Endothelial cell (in vitro differentiated cells): ENCODE measurements at places on chromosomes 7 and 10.
A peak's percentile ranks its signal among the peaks of the same experiment; 100 is the strongest.

GRCh38 chr10:12559578-12560178 lies 210.3 kb downstream of the CAMK1D start:
- DNase-seq = no peak

DNA sequence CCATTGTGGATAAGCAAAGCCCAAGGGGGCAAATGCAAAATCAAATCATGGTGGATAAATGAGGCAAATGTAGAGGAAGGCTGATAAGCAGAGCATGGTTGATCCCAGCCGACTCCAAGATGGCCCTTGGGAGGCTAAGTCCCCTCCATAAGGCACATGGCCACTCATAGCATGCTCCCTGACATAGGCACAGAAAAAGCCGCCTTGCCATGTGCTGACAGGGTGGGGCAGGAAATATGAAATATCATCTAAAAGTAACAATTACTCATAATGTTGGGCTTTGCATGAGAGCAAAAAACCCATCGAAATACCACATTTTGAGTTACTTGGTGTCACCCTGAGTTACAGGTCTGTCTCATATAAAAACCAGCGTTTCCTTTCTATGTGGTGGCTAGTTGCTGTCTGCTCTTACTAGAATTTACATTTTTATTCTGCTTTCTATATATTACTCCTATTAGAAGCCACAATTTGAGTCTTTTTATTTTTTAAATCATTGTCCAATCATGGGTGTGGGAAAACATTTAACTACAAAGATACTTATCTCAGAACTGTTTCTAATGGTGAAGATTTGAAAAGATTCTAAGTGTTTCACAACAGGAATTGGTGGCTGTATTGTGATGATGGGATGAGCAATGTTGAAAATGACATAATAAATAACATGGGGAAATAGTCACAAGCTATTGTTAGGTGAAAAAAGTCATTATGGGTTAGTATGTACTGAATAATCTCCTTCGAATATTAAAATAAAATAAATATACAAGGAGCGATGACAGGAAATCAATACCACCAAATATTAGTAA lies 102.7 kb downstream of the CUBN start:
- no peak for DNase-seq

- DNase-seq = no peak
These were observed 227.8 kb upstream of the GRB10 start for GRCh38 chr7:51010534-51010933.

DNA sequence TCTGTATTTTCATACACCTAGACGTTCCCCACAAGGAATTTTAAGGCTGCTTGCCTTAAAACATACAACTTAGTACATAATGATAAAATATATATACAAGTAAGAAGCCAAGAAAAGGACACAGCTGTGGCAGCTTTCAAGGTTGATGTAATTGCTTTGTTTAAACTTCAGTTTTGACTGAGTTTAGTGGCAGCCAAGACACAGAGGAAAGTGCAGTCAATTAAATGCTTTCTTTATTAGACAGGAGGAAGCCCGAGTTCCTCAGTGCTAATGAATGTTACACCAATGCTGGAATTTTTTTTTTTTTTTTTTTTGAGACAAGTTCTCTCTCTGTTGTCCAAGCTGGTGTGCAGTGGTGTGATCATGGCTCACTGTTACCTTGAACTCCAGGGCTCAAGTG lies 11.2 kb upstream of the STK31 start:
- no peak for DNase-seq

GRCh38 chr10:119734396-119735332 lies 8.8 kb downstream of the INPP5F start:
- DNase-seq = no peak

DNA sequence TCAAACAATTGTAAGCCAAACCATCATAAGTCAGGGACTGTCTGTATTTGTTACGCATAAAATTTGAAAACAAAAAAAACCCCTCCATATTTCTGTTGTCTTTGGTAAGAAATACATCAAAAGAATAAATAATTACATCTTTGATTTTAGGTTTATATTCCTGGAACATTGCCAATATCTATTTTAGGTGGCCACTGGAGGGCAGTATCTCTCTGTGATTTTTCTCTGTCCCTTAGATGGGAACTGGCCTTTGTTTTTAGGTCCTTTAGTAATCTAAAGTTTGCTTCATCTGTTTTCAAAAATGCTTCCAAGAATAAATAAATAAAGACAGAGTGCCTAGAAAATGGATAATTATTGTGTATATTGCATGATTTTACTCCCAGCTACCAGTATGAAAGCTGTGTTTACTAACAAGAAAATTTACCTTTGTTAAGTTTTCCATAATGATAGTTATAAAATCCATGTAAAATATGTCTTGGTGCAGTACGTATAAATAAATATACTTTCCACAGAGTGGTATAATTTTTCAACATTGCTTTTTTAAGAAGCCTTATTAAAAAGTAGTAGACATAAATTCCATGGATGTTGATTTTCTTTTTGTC lies 64.2 kb downstream of the PHYHIPL start:
- peak; percentile 38 for DNase-seq

- no peak for DNase-seq
These were observed 125.1 kb upstream of the NRP1 start for GRCh38 chr10:33459602-33460001.

DNA sequence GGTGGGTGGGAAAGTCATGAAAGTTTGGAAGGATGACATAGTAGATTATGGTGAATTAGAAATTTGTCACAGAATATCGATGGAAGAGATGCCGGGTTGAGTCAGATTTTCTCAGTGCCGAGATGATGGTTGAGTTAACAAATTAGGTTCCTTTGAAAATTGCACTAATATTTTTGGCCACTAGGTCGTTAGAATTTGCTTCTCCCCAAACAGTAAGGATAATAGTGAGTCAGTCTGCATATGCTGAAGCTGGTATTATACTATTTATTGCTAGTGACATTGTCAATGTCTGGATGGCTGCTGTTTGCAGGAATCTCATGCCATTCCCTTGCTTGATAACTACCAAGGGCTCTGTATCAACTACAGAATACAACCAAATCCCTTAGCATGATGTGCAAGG lies 37.7 kb upstream of the MINDY3 start:
- no peak for DNase-seq

DNA sequence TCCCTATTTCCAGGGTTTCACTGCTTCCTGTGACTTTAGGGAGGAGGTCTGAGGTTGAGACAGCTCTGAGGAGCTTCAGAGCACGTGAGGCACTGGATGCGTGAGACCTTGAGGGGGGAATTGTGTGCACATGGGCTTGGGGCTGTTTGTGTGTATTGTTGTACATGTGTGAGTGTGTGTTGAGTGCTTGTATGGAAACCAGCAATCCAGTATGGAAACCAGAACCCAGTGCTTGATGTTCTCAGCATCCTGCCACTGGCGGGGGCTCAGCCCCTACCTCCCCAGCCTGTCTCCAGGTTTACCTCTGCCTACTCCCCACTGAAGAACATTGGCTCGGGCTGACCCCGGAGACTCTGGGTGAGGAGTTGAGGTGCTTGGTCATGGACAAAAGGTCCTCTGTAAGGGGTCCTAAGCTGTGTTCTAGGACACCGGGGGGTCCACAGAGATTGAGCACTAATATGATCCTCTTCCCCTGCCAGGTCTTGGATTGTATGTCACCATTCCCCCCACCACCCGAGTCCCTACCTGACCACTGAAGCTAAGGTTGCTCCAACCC lies 20.8 kb downstream of the SFTPD start:
- DNase-seq = no peak

- DNase-seq = no peak
These were observed 4.2 kb downstream of the KIFBP start for GRCh38 chr10:68992636-68993440.

- no peak for DNase-seq
These were observed 249.1 kb upstream of the PITRM1 start for GRCh38 chr10:3421537-3422257.

GRCh38 chr7:94240902-94241301 lies 153.8 kb upstream of the COL1A2 start:
- no peak for DNase-seq

DNA sequence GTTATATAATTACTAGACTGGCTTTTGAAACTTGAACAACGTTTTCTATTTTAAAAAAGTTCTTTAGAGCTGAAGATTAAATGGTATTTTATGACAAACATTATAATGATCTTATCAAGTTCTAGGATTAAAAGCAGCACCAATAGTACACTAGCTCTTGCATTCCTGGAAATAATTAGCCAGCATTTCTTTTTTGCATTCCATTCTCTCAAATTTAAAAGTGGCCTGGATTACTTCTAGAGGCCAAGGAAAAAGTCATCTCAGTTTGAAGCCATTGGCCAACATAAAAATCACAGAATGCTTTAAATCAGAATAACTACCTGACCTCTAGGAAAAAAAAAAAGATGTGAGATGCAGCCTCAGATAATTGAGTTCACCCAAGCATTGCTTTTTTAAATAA lies 1326.4 kb upstream of the SORCS1 start:
- DNase-seq = no peak

DNA sequence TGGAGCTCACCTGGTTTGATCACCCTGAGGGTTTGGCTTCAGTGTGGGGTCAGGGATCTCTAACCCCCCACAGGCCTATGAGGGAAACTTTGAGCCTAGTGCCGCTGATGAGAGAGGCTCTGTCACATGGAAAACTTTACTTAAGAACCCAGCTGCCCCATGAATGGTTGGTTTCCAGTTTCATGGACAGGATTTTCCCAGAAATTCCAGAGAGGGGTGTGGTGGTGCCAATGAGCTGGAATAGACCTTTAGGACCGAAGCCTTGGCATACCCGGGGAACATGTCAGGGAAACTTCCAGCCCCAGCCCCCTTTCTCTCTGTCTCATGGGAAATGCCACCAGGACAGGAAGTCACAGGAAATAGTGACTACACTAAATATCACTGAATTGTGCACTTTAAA lies 36.9 kb downstream of the AKR1B1 start:
- no peak for DNase-seq

DNA sequence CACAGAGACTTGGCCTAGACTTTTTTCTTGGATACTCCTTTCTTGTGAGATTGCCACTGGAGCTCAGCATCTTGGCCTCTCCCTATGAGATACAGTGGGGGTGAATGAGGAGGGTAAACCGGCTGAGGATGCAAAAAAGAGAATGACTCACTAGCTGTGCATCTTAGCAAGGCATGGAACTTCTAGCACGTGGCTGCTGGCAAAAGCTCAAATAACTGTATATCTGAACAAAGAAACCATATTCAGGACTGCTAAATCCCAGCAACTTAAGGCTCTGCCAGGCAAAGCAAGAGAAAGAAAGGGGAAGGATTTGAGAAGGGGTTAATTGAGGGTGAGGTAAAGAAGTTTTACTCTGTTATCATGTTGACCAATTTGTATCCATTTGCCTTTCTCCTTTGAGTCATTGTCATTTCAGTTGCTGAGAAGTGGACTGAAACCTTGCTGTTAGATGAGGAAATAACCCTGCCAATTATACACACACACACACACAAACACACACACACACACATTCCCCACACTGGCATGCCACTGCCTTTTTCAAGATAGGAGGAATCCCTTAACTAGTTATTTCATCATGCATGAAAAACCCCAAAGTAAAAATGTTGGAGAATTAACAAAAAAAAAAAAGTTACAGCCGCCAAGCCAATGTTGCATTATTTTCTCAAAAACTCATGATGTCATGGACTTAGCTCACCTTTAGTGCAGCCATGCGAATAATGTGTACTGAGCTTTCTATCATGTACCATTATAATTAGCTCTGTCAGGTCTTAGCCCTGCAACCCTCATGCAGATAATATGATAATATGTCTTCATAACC lies 997.3 kb downstream of the LRMDA start:
- DNase-seq = no peak

- peak; percentile 60 for DNase-seq
These were observed 868 bp downstream of the EMX2 start for GRCh38 chr10:117543225-117544003.

GRCh38 chr7:110685899-110686298 lies 405.0 kb upstream of the LRRN3 start:
- DNase-seq = no peak

- DNase-seq = no peak
These were observed 2.5 kb downstream of the ARHGAP12 start for GRCh38 chr10:31926160-31926559.

DNA sequence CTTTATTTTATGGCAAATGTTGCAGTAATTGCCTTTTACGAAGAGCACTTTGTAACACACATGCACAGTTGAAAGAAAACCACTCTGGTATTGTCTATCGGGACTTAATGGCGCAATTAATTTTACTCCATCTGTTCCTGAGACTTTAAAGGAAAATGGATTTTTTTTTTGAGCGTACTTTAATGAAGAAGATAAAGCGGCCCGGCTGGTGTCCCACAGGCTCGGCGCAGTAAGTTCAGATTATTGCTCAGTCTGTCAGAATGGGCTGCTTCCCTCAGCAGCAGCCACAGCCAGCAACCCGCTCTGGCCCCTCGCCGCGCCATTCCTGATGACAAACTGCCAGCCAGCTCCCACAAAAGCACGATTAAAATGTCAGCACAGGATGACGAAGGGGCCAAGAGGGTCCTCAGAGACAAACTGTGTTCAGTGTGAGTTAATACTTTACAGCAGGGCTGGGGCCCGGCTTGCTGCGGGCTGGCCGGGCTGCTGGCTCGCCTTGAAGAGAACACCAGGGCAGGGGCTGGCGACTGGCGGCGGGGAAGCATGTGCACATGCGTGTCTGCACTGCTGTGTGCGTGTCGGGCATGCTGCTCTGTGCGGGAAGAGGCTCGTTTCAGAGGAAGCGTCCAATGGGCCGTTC lies 501.0 kb upstream of the GALNT17 start:
- no peak for DNase-seq
